ENCODE measurements at places on chromosomes 4 and X.

DNA sequence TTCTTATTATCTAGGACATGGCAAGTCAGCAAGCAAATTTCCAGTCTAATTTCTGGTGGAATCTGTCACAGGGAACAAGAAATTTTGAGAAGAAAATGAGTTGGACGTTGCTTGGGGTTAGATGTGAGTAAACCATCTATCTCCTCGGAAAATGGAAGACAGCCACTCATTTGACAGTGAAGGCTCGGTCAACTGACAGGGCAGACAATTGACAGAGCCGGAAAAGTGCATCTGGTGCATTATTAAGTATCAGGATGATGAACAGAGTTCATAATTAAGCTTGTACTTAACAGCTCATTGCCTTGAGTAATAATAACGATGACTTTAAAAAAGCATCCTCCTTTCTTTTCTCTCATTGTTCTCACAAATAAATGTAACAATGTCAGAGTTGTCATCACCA lies 168.4 kb downstream of the MAD2L1 start:
- no peak for DNase-seq

DNA sequence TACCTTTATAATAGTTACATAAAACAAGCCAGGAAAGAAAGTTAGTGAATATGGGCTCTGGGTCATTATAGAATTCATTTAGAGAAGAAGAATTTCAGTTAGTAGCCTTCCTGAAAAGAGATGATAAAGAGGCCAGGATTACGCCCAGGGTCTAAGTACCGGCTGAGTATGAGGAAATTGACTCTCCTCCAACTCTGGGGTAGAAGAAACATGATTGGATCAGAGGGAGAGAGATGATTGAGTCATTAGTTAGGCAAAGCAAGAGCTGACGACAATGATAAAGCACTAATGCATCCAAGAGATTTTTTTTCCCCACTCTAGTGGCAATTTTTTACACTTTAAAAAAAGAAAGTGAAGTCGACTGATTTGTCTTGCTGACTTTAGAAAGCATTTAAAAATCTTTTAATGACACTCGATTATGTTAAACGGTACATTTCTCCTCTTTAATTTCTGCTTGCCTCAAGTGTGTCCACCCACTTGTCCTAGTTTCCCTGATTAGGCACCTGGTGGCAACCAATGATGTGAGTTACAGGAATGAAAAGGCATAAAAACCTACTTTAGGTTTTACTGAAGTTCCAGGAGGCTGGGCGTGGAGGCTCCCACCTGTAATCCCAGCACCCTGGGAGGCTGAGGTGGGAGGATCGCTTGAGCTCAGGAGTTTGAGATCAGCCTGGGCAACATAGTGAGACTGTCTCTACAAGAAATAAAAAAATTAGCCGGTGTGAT lies 37.3 kb upstream of the IGFBP7 start:
- DNase-seq, result no peak

GRCh38 chr4:83536362-83537272 lies 709 bp downstream of the GPAT3 start:
- peak; percentile 33 for DNase-seq

GRCh38 chr4:6573551-6573950 lies 1.4 kb upstream of the MAN2B2 start:
- DNase-seq, result no peak

DNA sequence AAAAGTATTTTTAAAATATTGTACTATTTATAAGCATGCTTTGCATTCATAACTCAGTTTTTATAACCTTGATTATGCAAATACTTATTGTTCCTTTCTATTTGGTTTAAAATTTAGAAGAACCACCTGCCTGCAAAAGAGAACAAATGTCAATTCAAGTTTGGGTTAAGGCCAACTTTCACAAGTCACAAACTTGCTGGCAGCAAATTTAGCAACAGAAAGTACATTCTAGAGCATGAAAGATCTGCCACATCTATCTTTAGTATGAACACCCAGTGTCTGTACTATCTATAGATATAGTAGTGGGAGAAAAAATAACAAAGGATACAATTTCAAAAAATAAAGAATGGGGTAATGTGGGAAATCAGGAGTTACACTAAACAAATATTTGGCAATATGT lies 1014.2 kb downstream of the C4orf33 start:
- DNase-seq, result no peak

GRCh38 chr4:80726471-80726870 lies 304.0 kb upstream of the BMP3 start:
- DNase-seq, result no peak

All from Caco-2 (cell line).